ENCODE measurements at places on chromosomes 6 and 20. TPM values are rescaled to one million over a fixed set of nuclear protein-coding genes. Genes with fewer than 3 reads are reported as not detected.
A peak's percentile ranks its signal among the peaks of the same experiment; 100 is the strongest.

SHLD1 gene
- total RNA-seq, result 9.4 TPM

CNKSR3 gene
- total RNA-seq, result not detected

CTAGE9 gene
- total RNA-seq, result not detected

HMGCLL1 gene
- total RNA-seq, result not detected

DNMT3B gene
- 2.4 TPM for total RNA-seq

HSPA12B gene
- total RNA-seq, result 0.08 TPM

PAK5 gene
- total RNA-seq, result not detected

BAG2 gene
- 5.7 TPM for total RNA-seq

EYA2 gene
- total RNA-seq, result 0.15 TPM

PRSS16 gene
- 1.6 TPM for total RNA-seq

CDH4 gene
- 0.15 TPM for total RNA-seq

HCK gene
- 0.10 TPM for total RNA-seq

HDDC2 gene
- 47.3 TPM for total RNA-seq

REM1 gene
- not detected for total RNA-seq

NR2E1 gene
- not detected for total RNA-seq

UCKL1 gene
- 36.6 TPM for total RNA-seq

CFB gene
- total RNA-seq, result 0.60 TPM

WFDC10B gene
- total RNA-seq, result not detected

PRPH2 gene
- total RNA-seq, result not detected

- DNase-seq, result no peak
These were observed 27.0 kb upstream of the ZBP1 start for GRCh38 chr20:57647006-57647932.

GRCh38 chr6:82353848-82354247 is 9.8 kb upstream of the TPBG start:
- DNase-seq, result no peak

- DNase-seq, result no peak
These were observed 45.2 kb downstream of the DPPA5 start for GRCh38 chr6:73308712-73309534.

DNA sequence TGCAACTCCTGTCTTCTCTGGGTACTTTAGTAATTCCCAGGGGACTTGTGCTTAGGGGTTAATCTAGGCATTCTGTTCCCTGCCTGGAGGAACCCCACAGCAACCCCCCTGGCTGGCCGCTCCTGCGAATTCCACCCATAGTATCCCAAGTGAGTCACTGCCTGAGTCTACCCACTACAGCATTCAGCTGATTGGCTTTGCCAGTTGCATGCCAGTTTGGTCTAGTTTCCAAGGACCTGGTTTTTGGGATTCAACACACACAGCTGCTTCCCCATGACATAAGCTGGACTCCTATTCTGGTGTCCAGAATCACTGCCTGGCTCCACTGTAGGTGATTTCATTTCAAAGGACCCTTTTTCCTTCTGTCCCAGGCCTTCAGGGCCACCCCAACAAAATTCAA is 40.3 kb downstream of the PLCG1 start:
- peak; percentile 14 for DNase-seq

GRCh38 chr6:160035241-160035640 is 66.4 kb downstream of the IGF2R start:
- no peak for DNase-seq

GRCh38 chr6:72740135-72740534 is 118.3 kb downstream of the KCNQ5 start:
- no peak for DNase-seq

DNA sequence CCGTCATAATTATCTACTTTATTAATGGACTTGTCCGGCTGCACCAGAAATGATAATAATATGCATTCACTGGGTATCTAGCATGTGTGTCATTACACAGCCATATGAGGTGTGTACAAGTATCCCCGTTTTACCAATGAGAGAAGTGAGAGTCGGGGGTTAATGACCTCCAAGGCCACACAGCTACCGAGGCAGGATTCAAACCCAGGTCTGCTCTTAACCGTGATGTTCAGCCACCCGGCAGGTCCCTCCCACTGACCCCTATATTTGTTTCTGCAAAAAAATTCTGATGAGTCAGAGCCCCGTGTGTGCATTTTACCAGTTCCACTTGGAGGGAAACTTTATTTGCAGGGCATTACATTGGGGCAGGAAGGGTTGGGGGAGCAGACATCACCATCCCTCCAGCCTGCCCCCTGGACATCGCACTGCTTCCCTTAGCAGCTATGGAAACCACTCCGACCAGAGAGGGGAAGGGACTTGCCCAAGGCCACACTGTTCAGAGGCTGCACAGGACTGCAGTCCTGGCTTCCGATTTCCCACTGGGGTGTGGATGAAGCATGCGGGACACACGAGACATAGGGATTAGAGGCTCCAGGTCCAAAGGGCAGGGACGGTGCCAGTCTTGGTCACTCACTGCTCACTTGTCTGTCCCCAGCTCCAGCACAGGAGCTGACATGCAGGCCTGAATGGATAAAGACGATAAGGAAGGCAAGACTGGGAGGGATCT is 10.1 kb upstream of the SRC start:
- DNase-seq, result no peak

GRCh38 chr20:1038205-1038604 is 36.1 kb upstream of the RSPO4 start:
- no peak for DNase-seq

GRCh38 chr6:154080461-154081189 is 41.6 kb downstream of the OPRM1 start:
- DNase-seq, result no peak

DNA sequence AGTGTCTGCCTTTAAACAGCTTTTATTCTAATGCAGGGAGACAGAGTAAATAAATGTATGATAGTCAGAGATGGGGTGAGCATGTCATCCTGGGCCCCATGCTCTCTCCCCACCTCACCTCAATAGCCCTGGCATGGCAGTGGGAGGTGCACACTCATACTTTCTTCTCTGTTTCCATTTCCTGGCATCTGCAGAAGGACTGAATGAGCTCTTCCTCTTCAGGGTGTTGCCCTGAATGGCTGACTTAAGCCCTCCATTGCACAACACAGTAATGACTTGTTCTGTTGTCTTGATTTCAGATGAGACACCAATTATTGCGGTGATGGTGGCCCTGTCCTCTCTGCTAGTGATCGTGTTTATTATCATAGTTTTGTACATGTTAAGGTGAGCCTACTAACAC is 57.0 kb upstream of the GNRH2 start:
- peak; percentile 56 for DNase-seq

- no peak for DNase-seq
These were observed 4.1 kb upstream of the MYT1 start for GRCh38 chr20:64160118-64160517.

DNA sequence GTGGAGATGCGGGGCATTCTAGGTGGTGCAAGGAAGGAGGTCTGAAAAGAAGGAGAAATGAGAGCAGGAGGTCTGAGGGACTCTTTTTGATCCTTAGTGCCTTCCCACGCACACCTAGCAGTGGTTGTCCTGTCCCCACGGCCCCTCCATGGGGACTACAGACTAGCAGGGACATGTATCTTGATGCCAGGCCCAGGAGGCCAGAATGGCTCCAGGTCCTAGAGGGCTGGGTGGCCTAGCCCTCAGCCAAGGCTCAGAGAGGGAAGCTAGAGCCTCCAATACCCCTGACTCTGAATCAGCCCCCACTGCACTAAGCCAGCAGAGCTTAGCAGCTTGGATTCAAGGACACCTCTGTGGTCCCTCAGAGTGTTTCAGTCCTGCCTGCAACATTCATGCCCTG is 16.7 kb upstream of the BLCAP start:
- no peak for DNase-seq

- no peak for DNase-seq
These were observed 200.8 kb upstream of the RIN2 start for GRCh38 chr20:19557291-19557690.

DNA sequence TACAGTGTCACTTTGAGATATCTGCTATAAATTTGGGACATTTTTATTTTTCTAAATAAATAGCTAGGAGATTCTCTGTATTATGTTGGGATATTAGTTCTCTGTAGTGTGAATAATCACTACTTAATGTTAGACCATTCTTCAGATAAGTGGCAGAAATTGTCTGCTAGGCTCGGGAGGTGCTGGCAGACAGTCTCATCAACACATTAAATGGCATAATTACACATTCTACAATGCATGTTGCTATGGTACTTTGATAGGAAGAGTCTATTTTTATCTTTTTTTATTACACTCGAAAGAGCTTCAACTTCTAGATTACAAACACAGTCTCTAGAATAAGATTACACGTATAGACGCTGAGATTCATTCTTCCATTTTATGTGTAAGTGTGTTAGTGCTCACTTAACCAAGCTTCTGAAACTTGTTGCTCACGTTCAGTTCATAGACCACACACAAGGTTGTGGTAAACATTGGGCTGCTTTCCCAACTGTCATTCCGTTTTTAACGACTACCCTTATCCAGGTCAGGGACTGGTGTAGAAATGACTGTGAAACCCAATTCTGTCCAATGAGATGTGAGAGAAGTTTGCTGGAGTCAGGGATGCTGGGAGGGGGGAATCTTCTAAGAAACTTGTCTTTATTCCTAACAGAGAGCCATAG is 78.6 kb downstream of the TPBG start:
- DNase-seq, result no peak

DNA sequence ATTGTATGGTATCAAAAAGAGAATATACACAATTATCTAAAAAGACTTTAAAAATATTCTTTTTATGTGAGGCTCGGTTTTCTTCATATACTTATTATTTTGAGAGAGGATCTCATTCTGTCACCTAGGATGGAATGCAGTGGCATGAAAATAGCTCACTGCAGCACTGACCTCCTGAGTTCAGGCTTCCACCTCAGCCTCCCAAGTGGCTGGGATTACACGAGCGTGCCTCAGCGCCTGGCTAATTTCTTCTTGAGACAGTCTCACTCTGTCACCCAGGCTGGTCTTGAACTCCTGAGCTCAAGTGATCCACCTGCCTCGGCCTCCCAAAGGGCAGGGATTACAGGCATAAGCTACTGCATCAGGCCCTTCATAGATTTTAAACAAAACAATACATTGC is 10.7 kb downstream of the DEK start:
- DNase-seq, result no peak

DNA sequence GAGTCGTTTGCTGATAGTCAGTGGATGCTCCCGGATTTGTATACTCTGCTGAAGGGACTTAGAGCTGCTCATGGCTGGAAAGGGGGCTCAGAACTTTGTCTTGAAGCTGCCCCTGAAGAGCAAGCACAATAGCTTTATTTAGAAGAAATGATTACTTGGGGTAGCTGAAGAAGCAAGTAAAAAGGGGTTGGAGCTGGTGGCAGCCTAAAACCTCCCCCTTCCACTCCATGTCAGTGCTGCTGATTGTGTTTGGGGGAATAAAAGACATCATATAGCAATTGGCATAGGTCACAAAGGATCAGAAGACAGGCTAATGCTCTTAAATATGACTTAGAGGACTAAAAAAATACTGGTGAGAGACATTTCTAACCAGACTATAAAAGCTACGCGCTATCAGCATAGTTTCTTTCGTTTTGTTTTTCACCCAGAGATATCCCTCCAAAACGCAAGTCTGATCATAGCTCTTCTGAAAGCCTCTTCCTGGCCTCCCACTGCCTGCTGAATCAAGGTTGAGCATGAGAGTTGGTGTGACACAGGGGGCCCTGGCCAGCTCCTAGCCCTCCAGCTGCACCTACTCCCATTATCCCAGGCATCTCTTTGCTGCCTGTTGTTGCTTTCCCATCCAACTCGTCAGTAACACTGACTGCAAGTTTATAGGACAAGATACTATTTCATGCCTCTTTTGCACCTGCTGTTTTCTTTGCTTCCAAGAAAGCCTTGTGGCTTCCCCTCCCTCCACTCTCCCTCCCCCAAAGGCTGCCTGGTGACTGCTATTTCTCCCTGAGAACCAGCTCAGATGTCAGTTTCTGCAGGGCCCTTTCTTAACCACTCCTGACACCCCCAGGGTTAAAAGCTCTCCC is 33.9 kb upstream of the SGK1 start:
- DNase-seq, result peak; percentile 17

- no peak for DNase-seq
These were observed 331.8 kb upstream of the BTBD3 start for GRCh38 chr20:11585752-11586352.

DNA sequence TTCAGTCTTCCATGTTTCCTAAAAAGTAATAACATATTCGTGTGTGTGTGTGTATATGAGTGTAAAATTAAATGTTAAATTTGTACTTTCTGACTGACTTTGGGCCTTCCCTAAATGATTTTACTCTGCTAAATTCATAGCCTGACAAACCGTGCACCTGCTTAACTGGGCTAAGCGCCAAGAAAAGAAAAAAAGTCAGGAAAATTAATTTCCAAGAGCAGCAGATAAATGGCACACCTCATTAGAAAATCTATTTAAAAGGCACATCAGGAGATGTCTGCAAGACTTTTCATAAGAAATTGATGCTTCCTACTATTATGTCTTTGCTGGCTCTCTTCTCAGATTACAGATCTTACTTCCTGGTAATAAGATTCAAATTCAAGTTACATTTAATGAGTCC is 72.4 kb downstream of the TRDN start:
- no peak for DNase-seq

GRCh38 chr6:67916399-67916798 is 718.7 kb upstream of the ADGRB3 start:
- no peak for DNase-seq

- peak; percentile 48 for DNase-seq
These were observed 66.6 kb upstream of the CTNNBL1 start for GRCh38 chr20:37627060-37627766.

DNA sequence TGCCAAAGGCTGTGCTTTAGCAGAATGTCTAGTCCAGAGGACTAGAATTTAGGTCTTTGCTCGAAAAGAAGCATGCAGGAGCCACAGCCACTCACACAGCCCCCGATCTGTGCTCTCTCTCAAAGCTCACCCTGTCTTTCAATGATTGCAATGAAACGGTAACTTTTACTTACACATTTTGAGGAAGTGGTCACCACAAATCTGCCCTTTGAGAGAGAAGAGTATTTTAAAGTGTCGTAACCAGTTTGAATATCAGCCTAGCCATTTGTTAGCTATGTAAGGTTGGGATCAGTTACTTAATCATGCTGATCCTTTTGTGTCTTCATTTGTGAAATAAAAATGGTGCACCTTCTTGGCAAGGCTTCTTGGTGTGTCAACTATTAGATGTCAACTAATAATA is 209.0 kb downstream of the TFAP2A start:
- DNase-seq, result no peak

GRCh38 chr20:62776692-62777527 is 19.4 kb upstream of the MRGBP start:
- peak; percentile 82 for DNase-seq

GRCh38 chr20:40192529-40192928 is 496.5 kb downstream of the MAFB start:
- no peak for DNase-seq

- peak; percentile 31 for DNase-seq
These were observed 2.7 kb downstream of the KCNS1 start for GRCh38 chr20:45098103-45098773.

DNA sequence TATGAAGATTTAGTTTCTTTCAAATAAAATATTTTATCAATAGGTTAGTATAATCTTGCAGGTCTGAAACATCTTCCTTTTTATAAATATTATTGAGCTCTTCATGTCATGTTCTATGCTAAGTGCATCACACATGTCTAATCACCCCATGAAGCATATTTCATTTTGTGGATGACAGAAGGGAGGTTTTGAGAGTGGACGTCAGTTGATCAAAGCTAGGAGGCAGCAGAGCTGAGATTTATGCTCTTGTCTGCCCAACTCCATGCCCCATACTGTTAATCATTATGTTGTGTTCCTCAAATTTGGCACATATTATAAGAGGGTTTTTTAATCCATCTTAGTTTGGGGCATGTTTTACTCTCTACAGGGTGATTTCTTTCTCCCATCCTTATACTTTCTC is 22.7 kb downstream of the DSE start:
- DNase-seq, result no peak

GRCh38 chr6:2008383-2008976 is 236.9 kb downstream of the GMDS start:
- no peak for DNase-seq

GRCh38 chr20:32040142-32040953 is 11.7 kb upstream of the HCK start:
- no peak for DNase-seq
